ENCODE measurements at places on chromosomes 4 and X. TPM values are rescaled to one million over a fixed set of nuclear protein-coding genes. Genes with fewer than 3 reads are reported as not detected.

CLDN34 gene
- not detected for total RNA-seq

FAM53A gene
- 11.1 TPM for total RNA-seq

XK gene
- total RNA-seq = 0.13 TPM

UGT2B10 gene
- not detected for total RNA-seq

DRD5 gene
- not detected for total RNA-seq

SUPT20HL2 gene
- total RNA-seq = not detected

POLR2B gene
- total RNA-seq = 129 TPM

Measured in LHCN-M2 (cell line).